ENCODE measurements at places on chromosomes 3 and 15. TPM values are rescaled to one million over a fixed set of nuclear protein-coding genes. Genes with fewer than 3 reads are reported as not detected.

Gene SERPINI1
- 25.3 TPM for total RNA-seq

Gene IQCF5
- total RNA-seq = not detected

GRCh38 chr3:52240059-52240885 lies 1.3 kb upstream of the TWF2 start:
- H3K27me3 ChIP-seq = no peaks in the 10 kb centered on the region
- no peaks in the 10 kb centered on the region for H3K36me3 ChIP-seq
- peak overlapping the region; percentile 100 for H3K27ac ChIP-seq
- peak overlapping the region; percentile 80 for H3K4me3 ChIP-seq
- DNase-seq = peak; percentile 96

DNA sequence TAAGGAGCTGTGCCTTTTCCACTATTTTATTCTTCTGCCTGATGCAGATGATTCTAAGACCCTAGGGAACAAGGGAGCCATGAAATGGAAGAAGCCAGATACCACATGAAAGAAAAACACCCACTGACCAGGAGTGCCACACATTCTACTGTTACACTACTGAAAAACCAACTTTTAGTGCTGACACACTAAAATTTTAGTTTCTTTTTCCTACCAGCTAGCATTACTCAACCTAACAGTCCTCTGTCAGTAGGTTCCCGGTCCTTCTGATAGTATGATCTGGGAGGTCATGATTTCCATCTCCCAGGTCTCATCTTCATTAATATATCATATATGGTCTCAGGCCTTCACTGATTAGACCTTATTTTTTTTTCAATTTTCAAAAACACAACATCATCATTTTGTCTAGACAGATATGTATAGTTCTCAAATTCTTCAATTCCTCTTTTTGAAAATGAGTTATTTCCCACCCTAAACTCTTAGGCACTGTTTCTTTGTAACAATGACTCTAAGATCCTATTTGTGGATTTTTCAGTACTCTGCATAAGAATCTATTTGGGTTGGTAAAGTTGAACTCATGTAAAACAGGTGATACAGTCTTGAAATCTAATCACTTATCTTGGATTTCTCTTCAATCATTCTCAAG lies 321.8 kb downstream of the CTNNB1 start:
- no peak overlapping the region for H3K27ac ChIP-seq
- no peak for DNase-seq
- no peaks in the 10 kb centered on the region for H3K36me3 ChIP-seq
- H3K27me3 ChIP-seq = no peaks in the 10 kb centered on the region
- no peaks in the 10 kb centered on the region for H3K4me1 ChIP-seq
- no peak overlapping the region for H3K4me3 ChIP-seq

DNA sequence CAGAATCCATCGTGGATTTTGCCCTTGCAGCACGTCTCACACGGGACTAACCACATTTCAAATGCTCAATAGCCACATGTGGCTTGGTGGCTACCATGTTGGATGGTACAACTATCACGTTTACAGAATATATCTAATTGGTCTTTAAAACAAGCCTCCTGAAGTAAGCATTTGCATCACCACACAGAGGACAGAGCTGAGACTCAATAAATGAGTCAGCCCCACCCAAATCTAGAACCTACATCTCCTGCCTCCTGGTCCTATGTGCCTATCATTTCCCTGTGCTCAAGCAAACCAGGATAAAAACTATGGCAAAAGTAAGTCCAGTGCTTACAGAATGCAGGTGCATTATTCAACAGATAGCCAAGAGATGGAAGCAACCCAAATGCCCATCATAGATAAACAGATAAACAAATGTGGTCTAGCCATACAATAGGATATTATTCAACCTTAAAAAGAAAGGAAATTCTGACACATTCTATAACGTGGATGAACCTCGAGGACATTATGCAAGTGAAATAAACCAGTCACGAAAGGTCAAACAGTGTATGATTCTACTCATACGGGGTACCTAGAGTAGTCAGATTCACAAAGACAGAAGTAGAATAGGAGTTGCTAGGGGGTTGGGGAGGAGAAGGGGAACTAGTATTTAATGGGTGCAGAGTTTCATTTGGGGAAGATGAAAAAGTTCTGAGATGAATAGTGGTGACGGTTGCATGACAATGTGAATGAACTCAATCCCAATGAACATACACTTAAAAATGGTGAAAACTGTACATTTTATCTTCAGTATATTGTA lies 43.9 kb downstream of the SRGAP3 start:
- no peak overlapping the region for H3K27ac ChIP-seq
- no peaks in the 10 kb centered on the region for H3K27me3 ChIP-seq
- no peaks in the 10 kb centered on the region for H3K4me1 ChIP-seq
- no peak for DNase-seq
- no peak overlapping the region for H3K4me3 ChIP-seq

DNA sequence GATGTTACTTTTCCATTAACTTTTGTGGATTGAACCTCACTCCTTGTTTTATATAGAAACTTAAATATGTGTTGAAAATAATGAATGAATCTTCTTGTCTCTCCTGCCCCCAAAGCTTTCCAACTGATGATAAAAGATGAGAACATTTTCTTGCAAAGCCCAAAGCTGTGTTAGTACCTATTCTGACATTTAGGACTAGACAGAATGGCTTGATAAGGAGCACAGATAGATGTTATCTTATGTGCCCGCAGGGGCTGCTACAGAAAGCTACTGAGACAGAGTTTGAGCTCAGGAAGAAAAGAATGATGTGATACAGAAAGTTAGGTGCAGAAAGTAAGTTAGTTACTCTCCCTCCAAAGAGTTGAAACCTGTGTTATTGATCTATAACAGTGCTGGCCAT lies 109.4 kb upstream of the ATP11B start:
- H3K4me3 ChIP-seq = no peak overlapping the region
- no peaks in the 10 kb centered on the region for H3K36me3 ChIP-seq
- H3K27me3 ChIP-seq = peaks cover 43% of the 10 kb centered on the region

DNA sequence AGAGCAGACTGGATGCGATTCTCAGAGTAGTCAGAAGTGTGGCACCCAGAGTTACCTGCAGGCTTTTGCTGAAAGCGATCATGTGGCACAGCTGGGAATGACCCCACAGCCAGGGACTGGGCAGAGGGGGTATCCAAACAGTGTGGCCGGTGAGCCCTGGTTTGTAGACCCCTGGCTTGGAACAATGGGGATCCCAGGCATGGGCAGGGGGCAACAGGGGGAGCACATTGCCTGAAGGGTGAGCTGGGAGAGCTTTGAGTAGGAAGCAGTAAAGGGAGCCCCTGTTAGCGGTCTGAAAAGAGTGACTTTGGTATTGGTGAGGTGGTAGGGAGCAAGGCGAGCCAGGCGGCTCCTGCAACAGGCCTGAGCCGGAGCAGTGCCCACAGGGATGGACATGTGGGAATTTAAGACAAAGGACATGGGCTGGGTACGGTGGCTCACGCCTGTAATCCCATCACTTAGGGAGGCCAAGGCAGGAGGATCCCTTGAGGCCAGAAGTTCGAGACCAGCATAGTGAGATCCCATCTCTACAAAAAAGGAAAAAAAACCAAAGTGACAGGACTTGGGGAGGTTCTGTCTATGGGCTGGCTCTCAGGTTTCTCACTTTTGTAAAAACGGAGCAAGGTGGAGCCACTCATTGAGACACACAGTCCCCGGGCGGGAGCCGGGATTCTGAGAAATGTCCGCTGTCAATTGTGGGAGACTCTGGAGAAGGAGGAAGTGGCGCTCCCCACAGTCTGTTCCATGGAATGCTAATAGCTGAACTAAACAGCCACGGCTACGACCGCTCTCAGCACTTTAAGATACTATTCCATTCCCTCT lies 223.8 kb upstream of the LYSMD4 start:
- H3K4me3 ChIP-seq = no peak overlapping the region
- H3K27ac ChIP-seq = no peak overlapping the region
- H3K36me3 ChIP-seq = no peaks in the 10 kb centered on the region
- no peaks in the 10 kb centered on the region for H3K4me1 ChIP-seq
- DNase-seq = no peak

Gene FAM227B
- 4.4 TPM for total RNA-seq

Gene FOXL2
- 3.7 TPM for total RNA-seq

- H3K4me3 ChIP-seq = no peak overlapping the region
- peaks cover 17% of the 10 kb centered on the region for H3K4me1 ChIP-seq
- H3K27me3 ChIP-seq = no peaks in the 10 kb centered on the region
- no peak overlapping the region for H3K27ac ChIP-seq
Measured at GRCh38 chr3:33364531-33365128, 75.6 kb downstream of the UBP1 start.

Gene QTRT2
- total RNA-seq = 11.7 TPM

DNA sequence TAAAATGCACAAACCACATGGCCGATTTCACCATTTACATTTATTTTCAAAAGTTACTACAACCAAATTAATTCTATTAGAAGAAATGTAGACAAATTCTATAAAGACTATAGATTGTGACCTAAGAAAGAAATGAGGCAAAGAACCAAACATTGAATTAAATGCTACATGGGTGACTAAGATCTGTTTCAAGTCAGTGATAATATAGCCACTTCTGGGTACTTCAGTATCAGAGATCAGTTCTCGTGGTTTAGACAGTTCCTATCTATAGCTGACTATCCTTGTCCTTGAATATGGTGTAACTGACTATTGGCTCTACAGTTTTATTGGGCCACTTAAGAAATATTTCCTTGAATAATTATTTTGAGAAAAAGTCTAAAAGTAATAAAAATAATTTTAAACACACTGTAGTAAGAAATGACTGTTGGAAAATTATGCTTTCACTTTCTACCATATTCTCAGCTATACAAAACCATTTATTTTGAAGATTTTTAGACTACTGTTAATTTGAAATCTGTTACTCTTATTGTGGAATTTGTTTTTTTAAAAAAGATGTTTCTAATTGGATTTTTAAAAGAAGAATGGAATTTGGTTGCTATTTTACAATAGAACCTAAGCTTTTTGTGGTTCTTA lies 14.1 kb downstream of the KCNMB3 start:
- H3K36me3 ChIP-seq = peaks cover 10% of the 10 kb centered on the region
- H3K4me1 ChIP-seq = no peaks in the 10 kb centered on the region
- no peak for DNase-seq
- H3K27me3 ChIP-seq = no peaks in the 10 kb centered on the region

Gene KLHL40
- not detected for total RNA-seq

- DNase-seq = no peak
- no peak overlapping the region for H3K27ac ChIP-seq
- no peaks in the 10 kb centered on the region for H3K36me3 ChIP-seq
- no peaks in the 10 kb centered on the region for H3K27me3 ChIP-seq
Measured at GRCh38 chr15:78201281-78202190, 32.8 kb downstream of the ACSBG1 start.

GRCh38 chr3:15899388-15899787 lies 101.6 kb upstream of the ANKRD28 start:
- no peak overlapping the region for H3K4me3 ChIP-seq
- no peak overlapping the region for H3K27ac ChIP-seq
- peak; percentile 86 for DNase-seq
- peaks cover 15% of the 10 kb centered on the region for H3K4me1 ChIP-seq
- no peaks in the 10 kb centered on the region for H3K27me3 ChIP-seq

Gene C3orf38
- 21.6 TPM for total RNA-seq

- H3K4me3 ChIP-seq = no peak overlapping the region
- H3K4me1 ChIP-seq = peaks cover 29% of the 10 kb centered on the region
- no peak overlapping the region for H3K27ac ChIP-seq
- no peak for DNase-seq
- peaks cover 17% of the 10 kb centered on the region for H3K36me3 ChIP-seq
Measured at GRCh38 chr3:63979093-63979885, 44.0 kb downstream of the PSMD6 start.

Gene CYB561D2
- total RNA-seq = 37.7 TPM

Gene SKOR1
- total RNA-seq = 0.11 TPM

GRCh38 chr3:181086011-181086410 lies 96.5 kb upstream of the DNAJC19 start:
- no peak for DNase-seq
- no peaks in the 10 kb centered on the region for H3K27me3 ChIP-seq
- no peak overlapping the region for H3K4me3 ChIP-seq

Gene ANKUB1
- total RNA-seq = not detected

- no peak for DNase-seq
- H3K4me3 ChIP-seq = no peak overlapping the region
- H3K27me3 ChIP-seq = no peaks in the 10 kb centered on the region
- no peaks in the 10 kb centered on the region for H3K4me1 ChIP-seq
Measured at GRCh38 chr3:89635137-89635536, 527.7 kb downstream of the EPHA3 start.

DNA sequence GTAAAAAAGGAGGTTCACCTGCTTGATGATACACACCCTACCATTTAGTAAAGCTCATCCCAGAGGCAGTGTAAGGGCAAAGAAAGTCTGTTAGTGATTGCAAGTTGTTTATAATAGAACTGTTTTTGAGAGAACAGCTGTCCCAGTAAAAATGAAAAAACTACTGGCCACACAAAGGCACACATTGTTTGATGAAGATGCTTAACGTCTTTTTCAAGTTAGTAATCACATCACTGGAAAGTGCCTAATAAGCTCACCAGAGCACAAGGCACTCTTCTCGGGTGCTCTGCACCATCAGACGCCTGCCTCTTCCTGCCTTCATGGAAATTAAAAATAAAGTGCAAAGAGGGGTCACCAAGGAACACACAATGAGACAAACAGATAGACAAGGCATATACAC lies 186.9 kb downstream of the PDZRN3 start:
- H3K27ac ChIP-seq = no peak overlapping the region
- peak; percentile 35 for DNase-seq
- H3K4me1 ChIP-seq = peaks cover 17% of the 10 kb centered on the region
- no peaks in the 10 kb centered on the region for H3K27me3 ChIP-seq

- peak; percentile 50 for DNase-seq
- H3K27ac ChIP-seq = no peak overlapping the region
- H3K4me3 ChIP-seq = no peak overlapping the region
- no peaks in the 10 kb centered on the region for H3K27me3 ChIP-seq
Measured at GRCh38 chr15:73240866-73241499, 127.8 kb downstream of the HCN4 start.

All from GM23248 (cell line).